Mesothelial cell of epicardium (in vitro differentiated cells): ENCODE measurements at places on chromosomes 3 and 15. TPM values are rescaled to one million over a fixed set of nuclear protein-coding genes. Genes with fewer than 3 reads are reported as not detected.

The PCSK6 gene
- total RNA-seq, result 3.7 to 4.5 TPM (median 3.7 TPM) in 3 replicates

DNA sequence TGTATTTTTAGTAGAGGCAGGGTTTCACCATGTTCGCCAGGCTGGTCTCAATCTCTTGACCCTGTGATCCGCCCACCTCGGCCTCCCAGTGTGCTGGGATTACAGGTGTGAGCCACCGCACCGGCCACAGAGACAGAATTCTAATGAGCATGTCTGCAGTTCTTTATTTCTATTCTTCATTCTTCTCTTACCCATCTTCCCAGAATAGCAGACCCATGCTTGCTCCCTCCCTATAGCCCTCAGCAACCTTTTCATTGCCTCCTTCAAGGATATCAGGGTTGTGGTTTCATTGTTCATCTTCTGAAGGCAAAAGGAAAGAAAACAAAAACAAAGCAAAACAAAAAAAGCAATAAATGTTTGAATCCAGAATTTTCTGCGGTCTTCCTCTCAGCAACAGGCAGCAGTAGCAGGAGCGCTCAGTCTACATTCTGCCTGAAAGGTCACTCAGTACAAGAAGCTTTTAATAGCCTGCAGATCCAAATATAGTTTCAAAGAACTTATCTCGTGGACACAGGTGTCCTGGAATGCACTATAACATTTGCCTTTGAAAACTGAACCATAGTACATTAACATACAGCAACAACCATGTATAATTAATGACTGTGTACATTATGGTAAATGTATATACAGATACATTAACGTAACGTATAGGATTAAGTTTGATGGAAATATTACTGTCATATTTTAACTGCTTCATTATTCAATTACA lies at the start of gene SMCO1:
SMCO1 (minus strand) TSS at position 434 of the 709 bp plus-strand sequence; CDS start at position 297, 137 bp downstream.
- no peaks in the 10 kb centered on the region for H3K27me3 ChIP-seq
- no peak within 1 kb of the TSS for H3K4me3 ChIP-seq

The ACTC1 gene
- 4.8 to 5.5 TPM (median 5.4 TPM) in 3 replicates for total RNA-seq

The MAGI1 gene
- total RNA-seq, result 61.2 to 65.6 TPM (median 62.7 TPM) in 3 replicates

- H3K27ac ChIP-seq, result peak overlapping the region; percentile 98
- DNase-seq, result no peak
- peaks cover 6% of the 10 kb centered on the region for H3K36me3 ChIP-seq
- no peaks in the 10 kb centered on the region for H3K27me3 ChIP-seq
Measured at GRCh38 chr15:30990036-30990435, 1.4 kb downstream of the MTMR10 start.

The AADAC gene
- total RNA-seq, result not detected in 3 replicates

The PLA2G4B gene
- total RNA-seq, result 10.6 to 11.4 TPM (median 11.2 TPM) in 3 replicates

DNA sequence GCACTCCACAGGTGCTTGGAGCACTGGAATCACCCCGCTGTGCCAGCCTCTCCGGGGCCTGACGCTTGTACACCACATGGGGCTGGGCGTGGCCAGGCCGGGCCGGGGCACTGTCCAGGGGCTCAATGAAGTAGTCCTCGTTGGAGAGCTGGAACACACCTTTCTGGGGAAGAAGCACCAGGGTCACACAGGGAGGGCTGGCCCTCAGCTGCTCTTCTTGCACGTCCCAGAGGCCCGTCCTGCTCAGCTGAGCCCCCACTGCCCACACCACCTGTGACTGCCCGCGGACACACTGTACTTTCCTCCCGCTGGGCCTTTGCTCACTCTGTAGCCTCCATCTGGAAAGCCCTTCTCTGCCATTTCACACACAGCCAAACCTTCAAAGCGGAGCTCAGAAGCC lies 13.3 kb downstream of the ADAMTS7 start:
- no peak overlapping the region for H3K27ac ChIP-seq
- no peak overlapping the region for H3K4me3 ChIP-seq
- no peak for DNase-seq
- no peaks in the 10 kb centered on the region for H3K4me1 ChIP-seq
